ENCODE measurements at places on chromosomes 1 and 21. TPM values are rescaled to one million over a fixed set of nuclear protein-coding genes. Genes with fewer than 3 reads are reported as not detected.

Gene SLC44A5
- 8.4 TPM for total RNA-seq

Gene OR2T11
- 0.06 TPM for total RNA-seq

Gene PTGS2
- 3.6 TPM for total RNA-seq

Gene KRTAP7-1
- total RNA-seq, result not detected

Gene SYPL2
- total RNA-seq, result 25.6 TPM

Gene SSX2IP
- 16.7 TPM for total RNA-seq

Gene ARHGAP30
- total RNA-seq, result 5.5 TPM

Gene RC3H1
- total RNA-seq, result 26.3 TPM

Gene TMED5
- total RNA-seq, result 75.0 TPM

Gene OSCP1
- 23.4 TPM for total RNA-seq

Gene SPRR2E
- total RNA-seq, result not detected

Gene FCMR
- total RNA-seq, result 2.5 TPM

Gene OR2T29
- not detected for total RNA-seq

Gene SLC6A9
- 5.4 TPM for total RNA-seq

Gene TRIM17
- 4.6 TPM for total RNA-seq

Gene CHIA
- not detected for total RNA-seq

Gene FCER1G
- 21.9 TPM for total RNA-seq

Gene GPX7
- 72.8 TPM for total RNA-seq

Gene GSTM1
- total RNA-seq, result not detected

Gene ADAMTS4
- 1.3 TPM for total RNA-seq

Gene ORC1
- total RNA-seq, result 4.0 TPM

Gene S100A1
- 5.3 TPM for total RNA-seq

Gene AIM2
- total RNA-seq, result 0.41 TPM

Gene MIB2
- 68.0 TPM for total RNA-seq

Gene CA6
- total RNA-seq, result not detected

Gene ADCY10
- total RNA-seq, result 0.18 TPM

Gene BCL2L15
- total RNA-seq, result 0.93 TPM

Gene PAPPA2
- total RNA-seq, result 23.4 TPM

Gene CLDN19
- 93.1 TPM for total RNA-seq

Gene ANGPTL3
- total RNA-seq, result 1.2 TPM

Gene ABCA4
- total RNA-seq, result 10.8 TPM

Measured in metanephros (tissue), 2 donors.